ENCODE measurements at places on chromosomes 6 and 20.

DNA sequence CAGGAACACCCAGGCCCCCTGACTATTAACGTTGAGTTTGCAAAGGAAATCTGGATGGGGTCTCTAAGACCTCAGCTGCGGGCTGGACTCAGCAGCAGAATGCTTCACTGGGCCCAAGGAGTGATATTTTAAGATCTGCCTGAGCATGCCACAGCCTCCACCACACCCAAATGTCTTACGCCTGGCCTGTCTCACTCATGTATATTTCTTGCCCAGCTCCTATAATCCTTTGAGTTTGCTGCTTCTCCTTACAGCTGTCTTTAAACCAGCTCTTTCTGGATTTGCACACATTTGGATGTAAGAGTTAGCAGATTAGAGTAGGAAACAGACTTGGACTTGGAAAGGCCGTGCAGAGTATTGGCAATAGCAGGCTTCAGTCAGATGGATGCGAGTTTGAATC lies 16.4 kb downstream of the CASS4 start:
- no peak for DNase-seq

- no peak for DNase-seq
Observed at GRCh38 chr6:8014947-8015346, 49.2 kb downstream of the BLOC1S5 start.

- no peak for DNase-seq
Observed at GRCh38 chr6:45450831-45451230, 73.1 kb upstream of the SUPT3H start.

DNA sequence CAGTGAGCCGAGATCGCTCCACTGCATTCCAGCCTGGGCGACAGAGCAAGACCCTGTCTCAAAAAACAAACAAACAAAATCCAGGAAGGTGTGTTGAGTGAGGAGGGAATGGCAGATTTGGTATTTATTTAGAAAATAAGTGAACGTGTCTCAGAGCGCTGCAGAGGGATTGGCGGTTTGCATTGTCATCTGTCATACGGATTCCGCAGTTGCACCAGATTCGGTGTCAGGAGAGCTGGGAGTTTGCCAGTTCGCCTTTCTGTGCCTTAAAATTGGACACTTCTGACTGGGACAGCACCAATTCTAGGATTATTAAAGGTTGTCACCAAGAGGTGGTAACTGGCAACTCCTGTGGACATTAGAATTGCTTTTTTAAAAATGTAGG lies 912 bp downstream of the SNRNP48 start:
- DNase-seq: no peak

DNA sequence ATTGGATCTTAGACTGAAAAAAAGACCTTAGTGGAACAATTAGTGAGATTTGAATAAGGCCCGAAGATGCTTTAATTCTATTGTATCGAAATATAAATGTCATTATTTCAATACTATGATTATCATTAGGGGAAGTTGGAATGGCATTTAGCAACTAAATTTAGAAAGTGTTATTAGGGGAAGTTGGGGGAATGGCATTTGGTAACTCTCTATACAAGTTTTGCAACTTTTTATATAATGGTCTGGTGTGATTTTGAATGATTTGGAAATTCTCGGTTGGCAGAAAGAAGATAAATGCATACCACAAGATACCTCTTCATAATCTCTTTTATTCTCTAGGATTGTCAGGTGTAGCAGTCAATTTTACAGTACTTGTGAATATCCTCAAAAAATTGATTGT lies 49.2 kb downstream of the RNF144B start:
- DNase-seq: no peak

DNA sequence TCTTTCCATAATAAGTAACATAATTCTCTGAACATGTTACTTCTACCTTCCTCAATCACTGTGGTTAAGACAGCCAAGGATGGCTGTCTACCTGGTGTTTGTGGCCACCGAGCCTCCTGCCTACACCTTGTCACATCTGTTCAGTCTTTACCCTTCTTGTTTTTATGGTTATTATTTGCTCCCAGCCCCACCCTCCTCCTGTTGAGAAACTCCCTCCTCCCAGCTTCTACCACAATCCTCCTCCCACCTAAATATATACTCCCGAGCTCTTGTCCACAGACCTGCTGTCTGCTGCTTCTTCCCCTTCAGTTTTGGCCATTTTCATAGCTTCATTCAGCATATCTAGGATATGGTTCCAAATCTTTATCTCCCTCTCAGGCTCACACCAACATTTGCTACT lies 35.7 kb upstream of the GABRR1 start:
- no peak for DNase-seq

DNA sequence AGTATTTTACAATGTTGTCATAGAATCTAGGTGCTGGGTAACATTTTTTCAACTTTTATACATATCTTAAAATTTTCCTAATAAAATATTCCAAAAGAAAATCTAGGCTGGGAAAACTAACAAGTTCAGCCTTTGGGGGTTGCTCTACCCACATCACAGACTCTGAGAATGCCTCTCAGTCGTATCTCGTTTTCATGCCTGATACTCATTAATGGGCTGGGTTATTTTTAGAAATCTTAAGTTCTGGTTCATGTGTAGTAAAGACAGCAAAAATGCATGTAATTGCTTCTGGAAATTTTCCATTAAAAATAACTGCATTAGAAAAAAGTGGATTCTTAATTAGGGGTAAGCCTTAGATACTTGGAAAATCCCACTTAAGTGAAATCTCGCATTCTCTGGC lies 149.3 kb downstream of the SLC24A3 start:
- no peak for DNase-seq

- DNase-seq: no peak
Observed at GRCh38 chr6:42260972-42261371, 43.3 kb upstream of the MRPS10 start.

GRCh38 chr6:122428781-122429180 lies 29.3 kb downstream of the HSF2 start:
- no peak for DNase-seq

GRCh38 chr6:68572975-68573374 lies 62.1 kb upstream of the ADGRB3 start:
- no peak for DNase-seq

DNA sequence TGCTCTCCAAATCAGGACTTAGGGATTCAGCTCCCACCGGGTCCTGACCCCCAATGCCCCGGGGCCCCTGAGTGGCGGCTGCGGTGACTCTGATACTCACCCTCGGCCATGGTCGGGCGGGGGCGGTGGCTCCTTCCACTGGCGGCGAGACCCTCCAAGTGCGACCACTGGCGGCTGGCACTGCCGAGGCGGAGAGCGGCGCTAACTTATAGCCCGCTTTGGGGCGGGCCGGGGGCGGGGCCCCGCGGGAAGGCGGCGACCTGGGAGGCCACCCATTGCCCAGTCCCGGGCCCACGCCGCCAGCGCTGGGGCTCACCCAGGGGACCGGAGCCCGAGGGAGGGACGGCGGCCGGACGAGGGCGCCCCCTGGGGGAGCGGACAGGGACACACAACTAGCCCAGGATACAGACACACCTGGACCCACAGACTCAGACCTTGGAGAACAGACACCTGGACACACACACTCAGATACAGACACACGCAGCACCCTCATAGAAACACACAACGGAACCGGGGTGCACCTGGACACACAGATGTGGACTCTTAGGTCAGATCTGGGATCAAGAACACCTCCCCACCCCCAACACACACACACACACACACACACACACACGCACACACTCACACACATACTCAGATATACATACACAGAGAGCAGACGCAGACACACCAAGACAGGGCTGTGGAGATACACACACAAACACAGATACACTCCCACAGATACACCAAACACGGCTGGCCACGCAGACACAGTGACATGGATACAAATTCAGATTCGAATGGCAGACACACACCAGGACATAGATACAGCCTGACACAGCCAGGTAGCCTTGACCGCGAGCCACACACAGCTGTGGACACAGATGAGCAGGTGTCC lies at the start of gene TGM2:
Gene TGM2 (minus strand): TSS at position 182 of the 877 bp plus-strand sequence. CDS start 72 bp downstream, at position 110.
- DNase-seq: peak; percentile 39

GRCh38 chr6:7725849-7726415 lies at the start of gene BMP6:
TSS of gene BMP6 (plus strand) at chr6:7726099. CDS start at chr6:7726956, 857 bp downstream.
- DNase-seq: peak; percentile 49

GRCh38 chr6:25401711-25402110 lies 122.5 kb downstream of the CARMIL1 start:
- DNase-seq: no peak

GRCh38 chr20:59002874-59003399 lies 4.1 kb downstream of the CTSZ start:
- no peak for DNase-seq

DNA sequence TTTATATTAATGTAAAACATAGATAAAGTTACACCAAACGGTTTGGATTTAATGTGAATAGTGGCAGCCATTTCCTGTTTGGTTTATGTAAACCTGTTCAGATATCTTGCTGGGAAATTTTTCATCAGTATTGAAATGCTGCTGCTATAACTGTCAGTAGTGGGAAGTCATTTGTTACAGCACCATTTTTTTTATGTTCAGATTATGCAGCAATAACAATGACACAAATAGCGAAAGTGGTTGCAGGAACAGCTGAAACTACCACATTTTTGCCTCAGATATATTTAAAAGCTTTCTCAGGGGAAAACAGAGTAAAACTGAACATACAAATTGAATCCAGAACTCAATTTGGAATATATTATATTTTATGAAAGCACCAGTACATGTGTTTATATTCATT lies 128.8 kb upstream of the SIM1 start:
- DNase-seq: no peak

DNA sequence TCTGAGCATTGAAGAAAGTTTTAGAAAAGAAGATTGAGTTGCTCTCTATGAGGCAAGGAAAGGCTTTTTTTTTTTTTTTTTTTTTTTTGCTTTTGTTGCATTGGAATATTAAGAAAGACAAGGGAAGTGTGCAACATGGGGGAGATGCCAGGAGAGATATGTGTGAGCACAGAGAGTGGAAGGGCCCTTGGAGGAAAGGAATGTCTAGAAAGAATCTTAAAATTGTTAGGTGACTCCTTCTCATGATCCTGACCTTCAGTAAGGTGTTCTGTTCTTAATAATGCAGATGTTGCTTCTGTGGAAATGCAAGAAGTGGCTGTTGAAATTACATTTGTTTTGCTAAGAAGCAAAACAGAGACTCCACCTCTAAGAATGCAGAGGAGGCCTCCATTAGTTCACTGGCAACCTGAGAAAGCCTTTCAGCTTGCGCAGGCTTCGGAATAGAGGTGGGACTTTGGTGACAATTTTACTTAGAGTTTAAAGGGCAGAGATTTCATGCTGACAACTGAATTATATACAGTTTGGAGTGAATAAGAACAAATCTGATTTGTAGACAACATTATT lies 118.0 kb upstream of the ASCC3 start:
- no peak for DNase-seq

DNA sequence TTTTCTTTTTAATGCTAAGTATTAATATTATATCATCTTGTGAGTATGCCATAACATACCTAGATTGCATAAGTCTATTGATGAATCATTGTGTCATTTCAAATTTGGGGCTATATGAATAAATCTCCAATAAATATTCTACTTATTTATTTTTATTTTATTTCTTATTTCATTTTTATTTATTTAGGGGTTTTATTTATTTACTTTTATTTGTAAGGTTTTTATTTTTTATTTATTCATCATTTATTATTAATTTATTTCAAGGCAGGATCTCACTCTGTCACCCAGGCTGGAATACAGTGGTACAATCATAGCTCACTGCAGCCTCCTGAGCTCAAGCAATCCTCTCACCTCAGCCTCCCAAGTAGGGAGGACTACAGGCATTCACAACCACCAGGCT lies 36.3 kb downstream of the BMP5 start:
- DNase-seq: no peak

- no peak for DNase-seq
Observed at GRCh38 chr20:32980131-32980941, 23.9 kb downstream of the SUN5 start.

GRCh38 chr6:37137201-37138090 lies 32.5 kb upstream of the PIM1 start:
- DNase-seq: peak; percentile 51

- no peak for DNase-seq
Observed at GRCh38 chr6:21633511-21634109, 40.1 kb downstream of the SOX4 start.

DNA sequence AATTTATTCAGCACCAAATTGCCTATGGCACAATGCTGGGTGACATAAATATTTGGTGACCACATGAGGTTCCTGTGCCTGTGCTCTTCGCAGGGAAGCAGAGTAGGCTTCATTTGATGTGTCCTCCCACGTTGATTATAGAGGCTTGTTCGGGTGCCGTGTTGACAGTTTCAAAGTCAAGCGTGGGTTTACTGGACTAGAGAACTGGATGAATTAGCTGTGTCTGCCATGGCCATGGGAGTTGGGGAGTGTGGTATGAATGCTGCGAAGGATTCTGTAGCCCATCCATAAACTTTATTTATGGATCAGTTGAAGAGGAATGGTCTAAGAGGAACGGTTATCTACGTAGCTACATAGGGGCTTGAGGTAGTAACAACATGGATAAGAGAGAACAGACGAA lies 11.0 kb downstream of the CD109 start:
- DNase-seq: no peak

DNA sequence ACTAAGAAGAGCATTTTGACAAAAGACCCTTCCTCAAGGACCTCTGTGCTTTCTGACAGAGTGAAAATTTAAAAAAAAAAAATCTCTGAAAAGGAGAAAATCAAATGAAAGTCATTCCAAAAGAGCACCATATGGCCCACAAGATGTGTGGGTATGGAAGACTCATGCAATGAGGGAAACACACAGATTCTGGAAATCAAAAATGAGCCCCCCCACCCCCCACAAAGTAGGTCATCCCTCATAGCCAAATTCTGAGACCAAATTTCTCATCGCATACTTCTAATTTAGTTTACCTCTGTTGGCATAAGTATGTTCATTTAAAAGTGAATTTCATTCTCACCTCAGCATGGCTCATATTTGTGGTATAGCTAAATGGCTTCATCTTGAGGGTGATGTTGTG lies 181.3 kb upstream of the KCNQ5 start:
- no peak for DNase-seq

- DNase-seq: no peak
Observed at GRCh38 chr6:73156793-73157767, 68.2 kb downstream of the KHDC1L start.

DNA sequence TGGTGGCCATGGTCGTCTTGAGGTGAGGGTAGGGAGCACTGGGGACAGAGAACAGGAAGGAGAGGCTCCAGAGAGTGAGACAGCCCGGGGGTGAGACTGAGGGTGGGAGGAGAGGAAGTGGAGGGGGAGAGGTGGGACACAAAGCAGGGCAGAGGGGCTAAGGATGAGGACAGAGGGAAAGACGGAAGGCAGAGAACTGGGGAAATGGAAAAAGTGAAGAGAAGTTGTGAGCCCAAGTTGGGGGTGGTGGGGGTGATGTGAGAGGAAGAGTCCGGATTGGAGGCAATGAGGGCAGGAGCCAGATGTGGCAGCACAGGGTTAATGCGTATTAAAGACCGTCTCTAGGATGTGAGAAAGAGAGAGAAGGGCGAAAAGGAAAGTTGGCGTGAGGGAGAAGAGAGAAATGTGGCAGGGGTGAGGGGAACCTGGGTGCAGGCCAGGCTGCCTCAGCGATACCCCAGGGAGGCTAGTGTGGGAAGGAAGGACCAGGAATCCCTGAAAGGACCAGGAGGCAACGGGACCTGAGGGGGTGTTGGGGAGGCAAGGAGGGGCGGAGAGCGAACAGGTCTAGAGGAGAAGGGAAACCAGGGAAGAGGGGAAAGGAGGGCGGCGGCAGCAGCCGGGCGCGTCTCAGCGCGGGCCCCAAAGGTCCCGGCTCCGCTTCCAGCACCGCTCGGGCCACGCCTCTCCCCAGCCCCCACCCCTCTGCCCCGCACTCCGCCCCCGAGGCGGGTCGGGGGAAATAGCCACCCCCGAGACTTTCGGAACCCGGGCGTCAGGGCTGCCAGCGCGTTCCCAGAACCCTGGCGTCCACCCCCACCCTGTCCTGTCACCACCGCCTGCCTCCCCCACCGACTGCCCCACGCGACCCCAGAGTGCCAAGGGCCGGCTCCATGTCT lies at the start of gene PPP1R18:
Gene PPP1R18 (minus strand): TSS at position 637 of the 899 bp plus-strand sequence. CDS start 627 bp downstream, at position 10.
- DNase-seq: peak; percentile 86

GRCh38 chr6:46242921-46243320 lies 72.1 kb upstream of the ENPP5 start:
- DNase-seq: no peak
